ENCODE measurements at places on chromosomes 1 and 21.

- no peak for DNase-seq
Observed at GRCh38 chr1:245880754-245881403, 626.2 kb downstream of the SMYD3 start.

GRCh38 chr1:8477166-8477982 is 159.5 kb downstream of the SLC45A1 start:
- no peak for DNase-seq

DNA sequence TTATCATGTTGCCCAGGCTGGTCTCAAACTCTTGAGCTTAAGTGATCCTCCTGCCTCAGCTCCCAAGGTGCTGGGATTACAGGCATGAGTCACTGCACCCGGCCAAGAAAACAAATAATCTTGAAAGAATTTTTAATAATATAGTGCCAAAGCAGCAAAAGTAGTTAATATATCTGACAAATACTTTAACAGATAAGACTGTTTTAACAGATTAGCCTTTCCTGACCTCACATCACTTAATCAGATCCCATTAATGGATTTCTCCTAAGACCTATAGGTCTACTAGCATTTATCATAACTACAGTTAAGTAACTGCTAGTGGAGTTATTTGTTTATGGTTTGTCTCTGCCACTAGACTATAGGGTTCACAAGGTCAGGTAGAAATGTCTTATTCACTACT is 61.1 kb upstream of the HP1BP3 start:
- no peak for DNase-seq

DNA sequence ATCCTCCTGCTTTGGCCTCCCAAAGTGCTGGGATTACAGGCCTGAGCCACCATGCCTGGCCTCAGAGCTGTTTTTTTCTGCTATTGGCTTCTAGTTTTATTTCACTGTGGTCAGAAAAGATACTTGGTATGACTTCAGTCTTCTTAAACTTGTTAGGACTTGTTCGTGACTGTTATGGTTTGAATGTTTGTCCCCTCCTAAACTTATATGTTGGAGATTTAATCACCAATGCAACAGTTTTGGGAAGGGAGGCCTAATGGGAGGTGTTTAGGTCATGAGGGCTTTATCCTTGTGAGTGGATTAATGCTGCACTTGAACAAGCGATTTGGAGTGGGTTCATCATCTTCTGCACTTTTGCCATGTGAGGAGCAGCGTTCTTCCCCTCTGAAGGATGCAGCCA is 24.5 kb upstream of the SOD1 start:
- DNase-seq = no peak

GRCh38 chr1:99726818-99727217 is 39.6 kb downstream of the FRRS1 start:
- no peak for DNase-seq

GRCh38 chr1:200260597-200261335 is 149.1 kb downstream of the ZNF281 start:
- DNase-seq = no peak

- DNase-seq = no peak
Observed at GRCh38 chr1:23179862-23180261, 11.2 kb upstream of the LUZP1 start.

GRCh38 chr21:44295163-44295573 is 4.7 kb upstream of the PFKL start:
- no peak for DNase-seq

DNA sequence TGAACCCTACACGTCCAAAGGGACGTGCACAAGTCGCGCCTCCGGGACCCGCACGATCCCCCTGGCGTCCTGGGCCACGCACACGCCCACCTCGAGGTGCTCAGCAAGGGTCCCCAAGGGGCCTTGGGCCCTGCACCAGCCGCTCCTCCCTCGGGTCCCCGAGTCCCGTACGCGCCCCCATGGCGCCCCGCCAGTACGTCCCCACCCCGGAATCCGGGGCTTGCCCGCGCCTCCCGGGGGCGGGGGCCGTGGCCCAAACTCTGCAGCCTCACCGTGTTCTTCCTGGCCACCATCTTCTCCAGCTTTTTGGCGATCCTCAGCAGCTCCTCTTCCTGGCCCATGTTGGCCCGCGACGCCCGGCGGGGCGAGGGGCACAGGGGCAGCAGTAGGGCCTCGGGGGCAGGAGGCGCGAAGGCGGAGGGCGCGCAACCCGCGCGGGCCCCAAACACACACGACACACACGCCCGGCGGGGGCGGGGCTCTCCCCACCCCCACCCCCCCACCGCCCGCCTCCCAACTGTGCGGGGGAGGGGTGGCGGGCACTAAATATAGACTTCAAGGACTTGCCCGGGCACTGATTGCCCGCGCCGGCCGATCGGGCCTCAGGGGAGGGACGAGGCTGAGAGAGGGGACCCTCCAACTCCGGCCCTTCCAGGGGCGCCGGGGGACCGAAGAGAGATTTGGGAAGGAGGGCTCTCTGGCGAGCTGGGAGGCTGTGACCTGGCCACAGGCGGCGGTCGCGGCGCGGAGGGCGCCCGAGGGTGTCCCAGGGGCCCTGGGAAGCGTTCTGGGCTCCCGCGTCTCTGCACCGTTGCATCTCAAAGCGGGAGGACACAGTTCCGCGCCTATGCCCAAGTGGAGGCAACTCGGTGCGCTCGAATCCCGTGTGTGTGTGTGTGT is at the start of gene TCEA3:
Gene TCEA3, minus strand, starts transcription at position 456 of the 900 bp plus-strand sequence. Its CDS starts 115 bp downstream, at position 341.
- peak; percentile 39 for DNase-seq

GRCh38 chr1:229428256-229428655 is 5.6 kb downstream of the ACTA1 start:
- no peak for DNase-seq

- DNase-seq = no peak
Observed at GRCh38 chr1:204569478-204569877, 53.3 kb downstream of the MDM4 start.

- DNase-seq = no peak
Observed at GRCh38 chr1:172456344-172456769, 12.5 kb upstream of the PIGC start.

DNA sequence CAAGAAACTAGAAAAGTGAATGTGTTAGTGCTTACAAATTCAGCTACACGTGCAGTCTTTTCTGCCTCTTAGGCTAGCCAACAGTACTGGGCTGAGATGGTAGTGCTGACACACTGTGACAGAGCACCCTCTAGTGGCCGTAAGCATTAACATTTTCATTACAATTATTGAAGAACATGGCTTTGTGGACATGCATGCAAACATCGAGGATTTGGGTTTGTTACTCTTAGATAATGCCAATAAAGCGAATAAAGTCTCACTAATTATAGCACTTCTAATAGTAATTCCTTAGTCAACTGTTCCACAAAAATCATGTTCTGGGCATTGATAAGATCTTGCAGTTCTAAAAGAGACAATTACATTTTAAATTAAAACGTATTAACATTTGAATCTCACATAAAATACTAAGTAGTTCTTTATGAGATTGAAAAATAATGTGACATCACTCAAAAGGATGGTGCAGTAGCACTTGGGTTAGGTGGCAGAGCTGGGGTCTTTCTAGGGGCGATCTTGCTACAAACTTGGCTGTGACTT is 47.1 kb downstream of the MYSM1 start:
- DNase-seq = peak; percentile 30
